ENCODE measurements at places on chromosomes 1 and 21.

- no peak for DNase-seq
Observed at GRCh38 chr21:32585042-32585710, at the start of gene TCP10L. TCP10L (minus strand) TSS chr21:32585523; CDS start chr21:32584304, 1,219 bp downstream.

DNA sequence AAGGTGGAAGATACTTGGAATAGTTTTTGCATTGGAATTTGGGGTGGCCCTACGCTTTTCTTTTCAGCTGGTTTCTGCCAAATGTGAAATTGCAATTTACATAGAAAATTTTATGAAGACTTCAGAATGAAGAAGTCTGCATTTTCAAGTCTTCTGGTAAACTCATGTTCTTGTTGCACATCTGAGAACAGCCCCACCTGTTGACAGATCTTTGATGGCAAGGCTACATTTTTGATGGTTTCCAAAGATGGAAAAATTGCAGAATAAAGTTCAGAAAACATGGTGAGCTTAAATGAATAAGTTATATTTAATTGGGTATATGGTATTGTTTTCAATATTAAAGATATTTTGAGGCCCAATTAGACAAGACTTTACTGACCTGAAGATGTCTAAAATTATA lies 25.4 kb downstream of the OLFM3 start:
- no peak for DNase-seq

- DNase-seq: no peak
Observed at GRCh38 chr1:197944485-197944884, 27.3 kb downstream of the LHX9 start.

GRCh38 chr1:82388679-82389078 lies 587.9 kb downstream of the ADGRL2 start:
- no peak for DNase-seq

GRCh38 chr1:93275634-93276295 lies 69.9 kb upstream of the DR1 start:
- DNase-seq: no peak

- DNase-seq: no peak
Observed at GRCh38 chr1:244067893-244068292, 16.8 kb downstream of the ZBTB18 start.

GRCh38 chr1:43975249-43975961 lies 645 bp downstream of the ATP6V0B start:
- DNase-seq: peak; percentile 70

DNA sequence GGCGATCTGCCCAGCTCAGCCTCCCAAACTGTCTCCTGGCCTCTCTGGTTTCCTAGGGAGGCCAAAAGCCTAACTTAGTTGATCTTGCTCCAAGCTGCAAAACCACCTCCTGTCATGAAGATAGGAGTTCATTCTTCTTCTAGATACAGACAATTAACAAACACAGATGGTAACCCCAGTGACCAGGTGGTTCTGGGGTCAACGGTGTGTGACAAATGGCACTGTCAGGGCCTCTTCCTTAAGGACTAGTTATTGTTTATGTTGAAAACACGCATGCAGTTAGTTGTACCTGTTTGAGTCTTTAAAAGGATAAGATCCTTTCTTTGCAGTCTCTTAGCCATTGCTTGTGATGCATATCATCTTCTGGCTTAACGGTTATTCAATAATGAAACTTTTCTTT lies 4.6 kb upstream of the UMODL1 start:
- no peak for DNase-seq

- DNase-seq: no peak
Observed at GRCh38 chr1:204001166-204001901, 71.6 kb upstream of the SOX13 start.

DNA sequence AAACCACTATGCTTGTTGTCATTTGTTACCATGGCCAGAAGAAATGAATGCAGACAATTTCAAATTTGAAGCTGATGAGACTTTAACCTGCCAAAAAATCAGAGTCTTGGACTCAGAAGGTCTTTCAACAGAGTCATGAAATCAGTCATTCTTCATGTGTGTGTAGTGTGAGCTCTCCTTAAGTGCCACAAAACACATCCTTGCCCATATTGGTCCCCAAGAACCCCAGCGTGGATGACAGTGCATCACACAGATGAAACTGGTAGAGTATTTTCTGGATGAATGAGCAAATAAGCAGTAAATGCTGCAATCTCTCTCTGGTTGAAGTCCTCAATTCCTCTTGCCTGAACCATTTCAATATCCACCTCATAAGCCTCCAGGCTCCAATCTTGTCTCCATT lies 28.7 kb upstream of the ETS2 start:
- no peak for DNase-seq

DNA sequence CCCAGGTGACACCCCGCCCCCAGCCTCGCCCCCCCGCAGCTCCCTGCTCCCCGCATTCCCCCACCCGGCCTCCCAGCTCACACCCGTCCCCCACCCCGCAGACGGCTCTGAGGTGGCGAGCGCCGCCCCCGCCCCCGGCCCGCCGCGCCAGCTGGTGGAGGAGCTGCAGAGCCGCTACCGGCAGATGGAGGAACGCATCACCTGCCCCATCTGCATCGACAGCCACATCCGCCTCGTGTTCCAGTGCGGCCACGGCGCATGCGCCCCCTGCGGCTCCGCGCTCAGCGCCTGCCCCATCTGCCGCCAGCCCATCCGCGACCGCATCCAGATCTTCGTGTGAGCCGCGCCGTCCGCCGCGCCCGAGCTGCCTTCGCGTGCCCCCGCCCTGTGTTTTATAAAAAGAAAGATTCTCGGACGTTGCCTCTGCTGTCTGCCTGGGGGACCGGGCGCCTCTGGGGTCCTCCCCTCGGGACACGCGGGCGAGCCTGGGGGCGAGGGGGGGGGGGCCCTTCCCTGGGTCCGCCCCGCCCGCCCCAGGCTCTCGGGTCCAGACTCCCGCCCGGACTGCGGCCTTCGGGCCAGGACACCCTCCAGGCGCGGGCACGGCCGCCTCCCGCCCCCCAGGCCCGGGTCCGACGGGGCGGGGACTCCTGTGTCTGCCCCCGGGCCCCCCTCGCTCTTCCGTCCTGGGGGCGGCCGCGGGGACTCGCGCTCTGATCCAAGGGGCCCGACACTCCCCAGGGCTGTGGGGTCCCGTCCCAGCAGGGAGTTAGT lies 1.6 kb upstream of the MMP23B start:
- DNase-seq: no peak

DNA sequence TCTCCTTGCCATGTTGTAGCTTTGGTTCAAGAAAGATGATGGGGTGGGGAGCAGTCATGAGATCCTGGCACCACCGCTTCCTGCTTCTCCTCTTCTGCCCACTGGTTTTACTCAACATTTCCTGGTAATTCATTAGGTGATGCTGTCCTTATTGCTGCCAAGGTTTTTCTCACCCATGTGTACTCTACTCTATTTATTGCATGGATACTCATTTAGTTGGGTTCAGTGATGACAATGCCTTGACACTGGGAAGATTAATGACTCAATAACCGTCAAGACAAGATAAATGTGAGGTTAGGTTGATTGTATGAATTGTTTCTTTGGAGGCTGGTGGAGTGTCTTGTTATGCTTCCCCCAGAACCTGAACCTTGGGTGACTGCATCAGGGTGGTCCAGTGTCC lies 484.2 kb downstream of the SIPA1L2 start:
- DNase-seq: no peak

- DNase-seq: no peak
Observed at GRCh38 chr21:16651956-16652355, 860.9 kb upstream of the CXADR start.

- no peak for DNase-seq
Observed at GRCh38 chr21:28522014-28522799, 470.5 kb downstream of the LTN1 start.

GRCh38 chr1:26281091-26281958 lies 1.4 kb downstream of the SH3BGRL3 start:
- DNase-seq: peak; percentile 54

GRCh38 chr1:37084013-37084412 lies 49.7 kb upstream of the GRIK3 start:
- DNase-seq: no peak

GRCh38 chr1:21703318-21703963 lies 34.3 kb upstream of the RAP1GAP start:
- DNase-seq: peak; percentile 8

DNA sequence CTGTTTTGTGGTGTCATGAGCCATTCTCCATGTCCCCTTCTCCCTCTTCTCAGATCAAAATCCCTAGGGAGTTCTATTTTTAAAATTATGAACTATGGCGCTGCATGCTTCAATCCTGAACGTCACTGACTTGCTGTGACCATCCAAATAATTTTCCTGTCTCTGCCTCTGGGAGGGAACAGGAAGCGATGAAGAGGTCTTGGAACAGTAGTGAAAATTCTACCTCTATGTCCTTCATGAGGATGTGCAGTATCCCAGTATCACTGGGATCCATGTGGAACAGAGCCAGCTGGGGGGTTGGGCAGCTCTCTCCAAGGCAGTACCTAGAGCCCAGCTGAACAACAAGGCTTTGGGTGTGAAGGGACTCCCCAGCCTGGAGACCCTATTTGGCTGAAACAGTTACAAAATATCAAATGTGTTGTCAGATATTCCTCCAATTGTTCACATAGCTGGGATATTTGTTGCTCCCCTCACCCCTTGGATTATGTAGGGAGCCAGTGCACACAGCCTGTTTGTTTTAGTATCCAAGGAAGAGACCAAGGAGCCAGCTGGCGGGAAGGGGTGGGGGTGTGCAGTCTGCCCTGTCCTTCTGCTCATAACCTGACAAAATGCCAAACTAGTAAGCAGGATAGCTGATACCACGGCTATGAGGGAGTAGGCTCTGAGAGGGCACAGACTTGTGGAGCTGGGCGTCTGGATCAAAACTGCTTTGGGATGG lies 7.6 kb downstream of the DCLRE1B start:
- DNase-seq: peak; percentile 72
